ENCODE measurements at places on chromosomes 1 and 21.

- no peak for DNase-seq
Measured at GRCh38 chr1:33273406-33273805, 17.1 kb downstream of the ZNF362 start.

DNA sequence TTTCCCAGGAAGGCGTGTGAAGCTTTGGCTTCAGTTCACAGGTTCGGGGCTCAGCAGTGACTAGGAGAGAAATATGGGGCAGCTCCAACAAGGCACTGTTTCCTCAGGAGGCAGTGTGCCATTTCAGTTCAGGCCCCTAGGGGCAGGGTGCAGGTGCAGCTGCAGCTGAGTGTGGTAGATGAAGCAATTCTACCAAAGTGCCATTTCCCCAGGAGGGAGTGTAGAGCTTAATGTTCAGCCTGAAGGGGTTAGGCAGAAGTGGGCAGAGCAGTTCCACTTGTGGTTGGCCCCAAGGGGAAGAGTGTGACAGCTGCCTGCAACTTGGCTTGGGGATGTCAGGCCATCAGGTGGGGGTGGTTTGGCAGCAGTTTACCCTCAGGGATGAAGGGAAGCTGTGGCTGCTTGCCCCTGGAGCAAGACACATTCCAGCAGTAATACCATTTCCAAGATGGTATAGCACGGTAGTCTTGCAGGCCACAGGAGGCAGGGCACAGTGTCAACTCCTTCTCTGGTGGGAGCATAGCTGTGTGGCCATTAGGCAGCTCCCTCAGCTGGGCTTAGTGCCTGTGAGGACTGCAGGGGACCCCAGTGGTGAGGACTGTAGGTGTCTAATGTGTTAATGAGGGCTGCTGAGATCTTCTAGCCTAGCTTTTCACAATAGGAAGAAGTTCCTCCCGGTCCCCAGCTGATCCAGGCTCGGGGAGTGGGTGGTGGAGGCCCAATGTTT lies 34.7 kb downstream of the RGSL1 start:
- no peak for DNase-seq

- no peak for DNase-seq
Measured at GRCh38 chr1:3213730-3214129, 144.7 kb downstream of the PRDM16 start.

DNA sequence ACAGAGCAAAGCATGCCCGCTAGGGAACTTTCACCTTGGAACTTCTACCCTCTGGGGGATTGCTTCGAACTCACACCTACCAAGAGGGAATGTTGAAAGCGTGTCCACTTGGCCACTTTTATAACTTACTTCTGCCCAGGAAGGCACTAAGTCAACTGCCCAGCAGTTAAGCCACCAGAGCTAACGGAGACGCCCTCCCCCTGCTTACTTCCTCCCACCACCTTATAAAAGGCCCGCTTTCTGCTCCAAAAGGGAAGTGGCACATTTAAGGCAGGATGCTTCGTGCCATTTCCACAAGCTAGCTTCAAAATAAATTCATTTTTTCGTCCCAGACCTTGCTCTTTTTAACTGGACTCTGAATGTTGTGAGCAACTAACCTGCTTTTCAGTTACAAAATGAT lies 3.2 kb upstream of the AK2 start:
- no peak for DNase-seq

DNA sequence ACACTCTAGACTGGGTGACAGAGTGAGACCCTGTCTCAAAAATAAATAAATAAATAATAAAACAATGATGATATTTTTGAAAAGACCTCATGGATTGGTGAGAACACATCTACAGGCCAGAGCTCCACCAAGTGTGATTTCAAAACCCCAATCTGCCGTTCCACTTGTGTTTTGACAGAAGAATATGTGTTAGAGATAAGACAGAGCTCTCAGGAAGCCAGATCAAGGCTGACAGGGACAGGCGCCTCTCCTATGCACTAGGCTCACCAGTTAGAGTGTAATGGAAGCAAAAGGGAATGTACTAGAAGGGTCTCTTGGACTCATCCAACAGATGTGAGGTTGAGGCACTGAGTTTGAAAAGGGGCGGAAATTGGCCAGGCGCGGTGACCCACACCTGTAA lies 110.7 kb upstream of the ERRFI1 start:
- no peak for DNase-seq

DNA sequence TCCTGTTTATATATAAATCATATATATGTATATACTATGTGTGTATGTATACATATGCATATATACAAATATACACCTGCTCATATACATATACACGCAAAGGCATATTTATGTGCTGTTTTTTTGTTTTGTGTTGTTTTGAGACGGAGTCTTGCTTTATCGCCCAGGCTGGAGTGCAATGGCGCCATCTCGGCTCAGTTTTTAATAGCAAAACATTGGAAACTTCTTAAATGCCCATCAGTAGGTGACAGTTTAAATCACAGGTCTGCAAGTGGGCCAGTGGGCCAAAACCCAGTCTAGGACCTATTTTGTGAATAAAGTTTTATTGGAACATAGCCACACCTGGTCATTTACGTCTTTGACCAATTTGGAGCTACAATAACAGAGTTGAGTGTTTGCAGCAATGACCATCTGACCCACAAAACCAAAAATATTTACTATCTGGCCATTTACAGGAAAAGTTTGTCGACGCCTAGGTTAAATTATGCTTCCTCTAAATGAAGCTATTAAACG lies 132.3 kb downstream of the TOMM20 start:
- DNase-seq, result no peak

DNA sequence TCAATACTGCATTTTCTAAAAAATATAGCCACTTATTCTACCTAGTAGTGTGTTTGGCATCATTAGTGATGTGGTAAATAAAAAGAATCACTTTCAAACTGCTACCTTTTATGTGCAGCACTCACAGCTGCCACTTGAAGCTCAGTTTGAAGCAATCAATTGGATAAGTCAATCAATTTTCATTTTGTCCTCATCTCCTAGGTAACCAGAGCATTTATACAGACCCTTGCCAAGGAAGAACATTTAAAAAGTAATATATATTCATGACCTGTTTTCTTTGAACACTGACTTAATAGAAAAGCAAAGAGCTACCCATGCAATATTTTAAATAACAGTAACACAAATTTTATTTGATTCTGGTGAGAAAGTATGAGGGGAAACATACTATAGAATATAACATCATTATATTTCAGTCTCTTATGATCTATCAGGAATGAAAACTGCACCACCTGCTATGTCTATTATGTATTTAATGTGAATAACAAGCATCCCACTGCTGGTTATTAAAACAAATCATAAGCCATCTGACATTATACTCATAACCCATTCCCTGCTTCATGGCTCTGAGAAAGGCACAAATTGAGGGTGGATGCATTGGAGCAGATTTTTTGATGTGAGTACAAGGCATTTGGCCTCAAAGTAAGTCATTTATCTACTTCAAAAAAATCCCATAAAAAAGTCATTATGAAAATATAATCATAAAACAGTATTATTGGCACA lies 168.4 kb upstream of the C21orf91 start:
- no peak for DNase-seq

DNA sequence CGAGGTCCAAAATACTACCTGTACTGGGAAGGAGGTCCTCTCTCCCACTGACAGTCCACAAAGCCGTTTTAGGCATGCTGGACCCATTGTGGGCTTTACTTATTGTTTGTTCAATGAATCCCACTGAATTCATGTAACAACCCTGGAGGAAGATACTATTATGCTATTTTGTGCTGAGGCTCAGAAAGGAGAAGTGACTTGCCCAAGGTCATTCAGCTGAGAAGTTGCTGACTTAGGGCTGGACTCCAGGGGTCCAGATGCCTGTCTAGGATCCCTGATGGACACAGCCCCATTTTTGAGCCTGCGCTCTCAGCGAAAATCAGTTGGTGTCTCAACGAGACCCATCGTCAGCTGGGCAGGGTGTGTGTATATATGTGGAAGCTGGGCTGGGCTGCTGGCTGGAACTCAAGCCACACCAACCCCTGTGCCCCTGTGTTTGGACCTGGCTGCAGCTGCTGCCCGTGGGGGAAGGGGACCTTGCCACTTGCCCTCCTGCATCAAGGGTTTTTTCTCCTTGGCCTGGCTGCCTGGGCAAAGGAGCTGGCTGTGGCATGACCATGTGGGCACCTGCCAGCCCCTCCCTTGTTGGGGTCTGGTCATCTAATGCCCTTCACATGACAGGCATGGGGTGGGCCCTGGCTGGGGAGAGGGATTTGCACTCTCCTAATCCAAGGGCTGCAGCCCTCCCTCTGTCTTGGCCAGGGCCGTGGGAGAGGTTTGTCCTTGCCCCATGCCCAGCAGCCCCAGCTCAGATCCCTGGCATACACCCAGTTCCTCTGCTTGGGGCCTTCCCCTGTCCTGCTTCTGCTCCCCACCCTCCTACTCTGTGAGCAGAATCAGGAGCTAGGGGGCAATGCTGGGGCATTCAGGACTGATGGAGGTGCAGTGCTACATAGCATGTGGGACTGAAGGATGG lies 15.0 kb downstream of the KCNQ4 start:
- DNase-seq, result no peak

DNA sequence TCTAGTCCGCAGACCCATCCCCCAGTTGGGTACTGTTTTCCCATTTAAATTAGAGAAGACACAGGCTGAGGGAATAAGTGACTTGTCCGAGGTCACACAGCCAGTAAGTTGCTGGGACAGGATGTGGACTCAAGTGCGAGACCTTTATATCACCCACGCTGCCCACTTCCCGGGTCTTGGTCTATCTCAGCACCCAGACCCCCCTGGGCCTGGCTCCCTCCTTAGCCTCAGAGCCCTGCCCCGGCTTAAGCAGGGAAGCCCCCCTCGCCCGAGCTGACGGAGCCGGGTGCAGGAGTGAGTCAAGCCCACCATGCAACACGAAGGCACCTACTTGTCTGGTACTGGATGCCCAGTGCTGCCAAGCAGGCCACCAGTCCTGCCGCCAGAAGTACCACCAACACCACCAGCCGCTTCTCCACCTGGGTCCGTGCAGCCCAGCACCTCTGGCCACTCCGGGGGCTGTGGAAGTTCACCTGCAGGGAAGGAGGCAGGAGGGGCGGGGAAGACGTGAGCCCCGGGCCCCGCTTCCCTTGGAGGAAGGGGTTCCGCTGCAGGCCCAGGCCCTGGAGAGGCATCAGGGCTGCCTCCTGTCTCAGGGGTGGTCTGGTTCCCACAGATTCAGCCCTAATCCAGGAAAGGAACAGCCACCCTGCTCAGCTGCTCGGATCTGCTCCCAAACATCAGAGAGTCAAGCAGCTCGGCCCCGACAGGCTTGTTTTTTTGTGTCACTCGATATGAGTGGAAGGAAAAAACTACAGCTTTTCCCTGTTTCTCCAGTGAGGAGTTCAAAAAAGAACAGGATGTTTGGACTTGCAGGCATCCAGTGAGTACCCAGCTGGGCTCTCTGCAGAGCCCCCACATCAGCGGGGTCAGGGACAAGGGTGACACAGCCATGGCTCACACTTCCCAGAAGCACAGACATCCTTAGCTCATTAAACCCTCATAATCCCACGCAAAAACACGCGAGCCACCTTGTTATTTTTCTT lies 11.1 kb downstream of the ECE1 start:
- no peak for DNase-seq

- no peak for DNase-seq
Measured at GRCh38 chr1:95547005-95547404, 313.0 kb downstream of the RWDD3 start.

- no peak for DNase-seq
Measured at GRCh38 chr1:71561729-71562128, 480.9 kb upstream of the ZRANB2 start.

- no peak for DNase-seq
Measured at GRCh38 chr1:18636596-18637508, 6.2 kb downstream of the PAX7 start.

- no peak for DNase-seq
Measured at GRCh38 chr1:78009836-78010235, 5.1 kb downstream of the DNAJB4 start.

DNA sequence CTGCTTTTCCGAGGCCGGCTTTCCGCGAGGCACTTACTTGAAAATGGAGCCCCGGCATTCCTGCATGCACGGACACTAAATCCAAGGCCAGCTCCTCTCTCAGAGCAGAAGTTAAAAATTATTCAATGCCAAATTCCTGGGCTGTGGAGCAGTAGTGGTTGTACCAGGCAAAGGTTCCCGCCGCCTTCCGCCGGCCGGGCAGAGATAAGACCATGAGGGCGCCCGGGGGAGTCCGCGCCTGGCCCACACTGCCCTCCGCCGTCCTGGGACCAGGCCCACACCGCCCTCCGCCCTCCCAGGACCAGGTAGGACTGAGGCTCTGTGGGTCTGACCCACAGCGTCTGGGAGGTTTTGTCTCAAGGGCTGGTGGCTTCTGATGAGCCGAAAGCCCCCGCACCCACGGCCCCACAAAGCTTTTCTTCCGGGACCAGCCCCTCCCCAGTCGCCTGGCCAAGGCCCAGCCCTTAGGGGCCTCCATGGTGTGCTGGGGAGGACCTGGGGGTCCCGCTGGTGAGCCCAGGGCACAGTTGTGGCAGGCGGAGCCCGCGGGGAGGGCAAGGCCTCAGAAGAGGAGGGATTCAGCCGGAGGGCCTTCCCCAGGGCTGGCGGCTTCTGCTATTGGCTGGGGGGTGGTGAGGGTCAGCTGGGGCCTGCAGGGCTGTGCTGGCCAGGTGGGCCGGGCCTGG lies 12.7 kb upstream of the C1orf159 start:
- DNase-seq, result no peak

- DNase-seq, result no peak
Measured at GRCh38 chr1:93013145-93014065, 52.1 kb upstream of the DIPK1A start.

DNA sequence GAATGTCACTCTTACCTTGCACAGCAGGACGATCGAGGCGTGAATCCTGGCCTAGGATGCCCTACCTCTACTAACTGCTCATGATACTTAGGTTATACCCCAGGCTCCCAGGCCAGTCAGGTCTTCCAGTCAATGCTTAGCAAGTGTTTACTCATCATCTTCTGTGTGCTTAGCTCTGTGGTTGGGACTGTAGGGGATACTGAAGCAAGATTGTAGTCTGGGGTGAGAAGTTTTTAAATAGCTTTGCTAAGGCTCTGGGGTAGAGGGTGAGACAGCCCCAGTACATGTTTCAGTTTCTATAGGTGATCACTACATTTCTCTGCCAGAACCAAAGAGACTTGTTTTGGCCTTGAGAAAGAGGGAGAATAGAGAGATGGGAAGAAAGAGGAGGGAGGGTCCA lies 250.8 kb upstream of the KIAA0040 start:
- no peak for DNase-seq

GRCh38 chr1:60394436-60394835 lies 320.9 kb upstream of the C1orf87 start:
- DNase-seq, result no peak

All from neural crest cell (in vitro differentiated cells).